Urothelium cell line (cell line): ENCODE measurements at places on chromosomes 2 and 18.

DNA sequence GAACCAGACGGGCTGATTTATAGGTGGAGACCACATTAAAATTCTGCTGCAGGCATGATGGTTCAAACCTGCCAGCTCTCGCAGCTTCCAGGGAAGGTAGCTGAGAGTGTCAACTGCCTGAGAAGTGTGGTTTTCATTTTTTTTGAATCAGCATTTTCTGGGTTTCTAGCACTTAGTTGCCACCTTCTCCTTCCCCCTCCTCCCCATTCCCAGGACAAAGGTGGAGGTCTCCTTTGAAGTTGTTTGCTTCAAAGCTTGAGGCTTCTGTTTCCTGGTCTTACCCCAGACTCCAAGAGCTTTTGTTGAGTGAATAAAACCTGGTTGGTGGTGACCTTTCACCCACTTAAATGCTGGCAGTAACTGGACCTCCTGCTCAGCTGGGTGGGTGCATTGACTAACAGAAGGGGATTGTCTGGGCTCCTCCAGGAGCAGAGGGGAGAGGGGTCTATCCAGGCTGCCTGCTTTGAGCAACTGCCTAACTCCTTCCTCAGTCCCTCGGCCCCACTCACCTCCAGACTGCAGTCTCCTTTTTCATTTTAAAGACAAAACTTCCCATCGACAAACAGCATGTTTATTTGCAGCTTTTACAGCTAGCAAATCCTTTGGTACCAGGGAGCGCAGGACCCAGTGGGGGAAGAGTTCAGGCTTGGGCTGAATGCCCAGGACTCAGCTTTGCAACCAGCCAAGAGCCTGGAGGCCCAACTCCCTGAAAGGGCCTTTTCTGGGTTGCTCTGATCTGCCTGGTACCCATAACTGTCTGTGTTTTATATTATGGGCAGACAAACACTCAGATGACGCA is 3.5 kb downstream of the RHOB start:
- no peak for DNase-seq

- DNase-seq = no peak
These were observed 726.5 kb downstream of the SLC4A3 start for GRCh38 chr2:220353897-220354296.

GRCh38 chr2:142217804-142218203 is 87.0 kb upstream of the LRP1B start:
- no peak for DNase-seq

GRCh38 chr2:21317131-21317530 is 193.4 kb downstream of the TDRD15 start:
- peak; percentile 56 for DNase-seq

- DNase-seq = no peak
These were observed 79.7 kb downstream of the EDAR start for GRCh38 chr2:108909275-108909823.

GRCh38 chr2:80926168-80926567 is 621.6 kb upstream of the LRRTM1 start:
- DNase-seq = no peak

DNA sequence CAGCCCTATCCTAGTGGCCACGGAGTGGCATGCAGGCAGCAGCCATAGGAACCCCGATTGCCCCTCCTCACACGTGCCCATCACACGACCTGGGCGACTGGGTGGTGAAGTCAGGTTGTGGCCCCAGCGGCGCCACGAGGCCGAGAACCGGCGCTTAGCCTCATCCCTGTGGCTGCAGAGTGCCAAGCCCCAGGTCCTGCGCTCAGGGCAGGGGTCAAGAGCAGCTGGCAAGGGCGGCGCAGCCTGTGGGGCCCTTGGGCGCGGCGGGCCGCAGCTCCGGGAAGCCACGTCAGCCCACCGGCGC is 73.3 kb downstream of the RPIA start:
- DNase-seq = no peak

GRCh38 chr2:220493871-220494525 is 866.6 kb downstream of the SLC4A3 start:
- DNase-seq = no peak

DNA sequence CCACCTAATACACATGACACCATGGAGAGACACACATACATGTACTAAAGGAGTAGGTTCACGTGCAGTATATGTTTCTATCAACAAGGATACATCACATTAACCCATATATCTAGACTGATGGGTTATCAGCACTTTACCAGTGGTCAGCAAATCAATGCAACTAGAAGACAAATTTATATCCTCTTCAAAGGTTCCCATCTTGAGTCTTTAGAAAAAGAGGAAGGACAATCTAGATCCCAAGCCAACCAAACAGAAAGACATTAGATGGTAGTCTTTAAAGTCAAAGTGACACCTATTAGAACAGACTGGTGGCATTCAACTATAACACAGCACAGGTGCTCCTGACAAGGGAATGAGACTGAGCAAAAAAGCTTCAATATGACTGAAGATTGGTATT is 13.8 kb upstream of the SERTAD2 start:
- no peak for DNase-seq

- no peak for DNase-seq
These were observed 301.0 kb downstream of the STK39 start for GRCh38 chr2:167946441-167946841.

DNA sequence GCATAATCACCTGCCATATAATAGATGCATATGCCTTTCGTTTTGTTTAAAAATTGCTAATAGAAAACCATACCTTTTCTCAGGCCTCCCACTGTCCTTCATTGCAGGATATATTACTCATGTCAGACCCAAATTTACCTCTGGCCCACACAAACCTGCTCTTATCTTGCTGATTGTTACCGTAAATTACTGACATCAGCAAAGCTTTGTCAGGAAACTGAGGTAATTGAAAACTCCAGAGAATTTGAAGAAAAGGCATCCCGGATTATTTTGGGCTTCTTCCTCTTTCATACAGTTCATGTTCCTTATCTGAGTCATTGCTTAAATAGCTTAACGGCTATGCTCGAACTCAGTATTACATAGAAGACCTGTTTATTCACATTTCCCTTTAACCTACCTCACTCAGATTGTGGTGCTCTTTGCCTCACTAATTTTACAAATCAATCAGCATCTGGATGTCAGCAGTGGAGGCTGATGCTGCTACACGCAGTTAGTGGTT is 145.7 kb downstream of the ZEB2 start:
- no peak for DNase-seq

DNA sequence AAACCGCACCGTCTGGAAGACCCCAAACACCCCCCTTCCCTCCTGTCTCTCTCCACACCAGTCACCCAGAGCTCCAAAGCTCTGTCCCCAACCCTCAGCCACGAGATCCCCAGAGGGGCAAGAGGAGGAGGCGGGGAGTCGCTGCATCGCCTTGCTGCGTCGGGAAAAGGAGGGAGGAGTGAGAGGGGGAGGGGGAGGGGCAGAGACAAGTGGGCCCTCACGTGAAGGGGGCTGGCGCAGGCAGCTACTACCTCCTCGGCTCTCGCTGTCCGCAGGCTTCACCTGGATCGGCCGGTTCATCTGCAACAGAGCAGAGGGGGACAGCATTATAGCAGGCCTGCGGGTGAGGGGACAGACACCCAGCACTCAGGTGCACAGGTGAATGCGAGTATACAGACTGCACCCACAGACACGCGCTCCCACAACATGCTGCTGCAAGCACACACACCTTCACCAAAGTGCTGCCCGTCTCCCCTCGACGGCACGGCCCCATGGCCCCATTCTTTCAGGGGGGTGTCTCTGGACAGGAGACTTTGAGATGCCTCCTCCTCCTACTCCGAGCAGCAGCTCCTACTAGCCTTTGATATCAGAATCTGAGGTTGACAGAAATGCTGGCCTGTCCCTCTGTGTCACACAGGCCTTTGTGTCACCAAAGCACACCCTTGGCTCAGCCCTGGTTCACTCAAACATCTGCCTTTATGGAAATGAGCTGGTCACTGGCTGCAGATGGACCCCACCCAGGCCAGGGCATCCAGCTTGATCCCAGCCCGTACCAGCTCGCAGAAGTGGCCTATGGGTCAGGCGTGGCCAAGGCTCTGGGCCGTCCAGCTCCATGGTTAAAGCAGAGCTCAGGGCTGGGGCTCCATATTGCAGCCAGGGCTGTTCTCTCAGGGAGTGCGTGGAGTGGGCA is 243.8 kb downstream of the CELF4 start:
- no peak for DNase-seq

DNA sequence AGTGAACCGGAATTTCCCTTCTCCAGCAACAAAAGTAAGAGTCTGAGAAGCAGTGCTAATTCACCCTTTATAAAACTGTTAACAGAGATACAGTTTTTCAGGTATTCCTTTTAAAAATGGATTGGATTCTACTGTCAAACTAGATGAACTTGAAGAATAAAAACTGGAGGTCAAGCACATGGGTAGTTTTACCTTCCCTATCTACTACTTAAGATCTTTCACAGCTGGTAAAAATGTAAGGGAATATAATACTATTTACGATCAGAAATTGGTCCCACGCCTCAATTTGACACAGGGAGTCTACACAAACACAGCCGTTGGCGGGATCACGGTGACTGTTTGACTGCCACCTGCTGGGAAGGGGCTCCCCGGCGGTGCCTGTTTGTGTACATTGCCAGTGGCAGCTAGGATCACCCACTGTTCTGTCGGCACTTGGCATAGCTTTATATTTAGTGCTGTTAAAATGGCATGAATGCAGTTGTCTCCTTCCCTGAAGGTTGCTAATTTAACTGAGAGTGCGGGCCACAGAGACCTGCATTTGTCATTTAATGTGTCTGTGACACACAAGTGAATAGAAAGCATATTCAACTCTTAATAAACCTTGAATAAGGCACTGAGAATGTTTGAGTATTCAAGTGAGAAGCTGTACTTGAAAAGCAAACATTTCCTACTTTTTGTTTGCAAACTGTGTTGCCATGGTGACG is 59.5 kb downstream of the ABCG8 start:
- DNase-seq = no peak

- no peak for DNase-seq
These were observed 598.2 kb upstream of the NXPH2 start for GRCh38 chr2:139378373-139378772.

DNA sequence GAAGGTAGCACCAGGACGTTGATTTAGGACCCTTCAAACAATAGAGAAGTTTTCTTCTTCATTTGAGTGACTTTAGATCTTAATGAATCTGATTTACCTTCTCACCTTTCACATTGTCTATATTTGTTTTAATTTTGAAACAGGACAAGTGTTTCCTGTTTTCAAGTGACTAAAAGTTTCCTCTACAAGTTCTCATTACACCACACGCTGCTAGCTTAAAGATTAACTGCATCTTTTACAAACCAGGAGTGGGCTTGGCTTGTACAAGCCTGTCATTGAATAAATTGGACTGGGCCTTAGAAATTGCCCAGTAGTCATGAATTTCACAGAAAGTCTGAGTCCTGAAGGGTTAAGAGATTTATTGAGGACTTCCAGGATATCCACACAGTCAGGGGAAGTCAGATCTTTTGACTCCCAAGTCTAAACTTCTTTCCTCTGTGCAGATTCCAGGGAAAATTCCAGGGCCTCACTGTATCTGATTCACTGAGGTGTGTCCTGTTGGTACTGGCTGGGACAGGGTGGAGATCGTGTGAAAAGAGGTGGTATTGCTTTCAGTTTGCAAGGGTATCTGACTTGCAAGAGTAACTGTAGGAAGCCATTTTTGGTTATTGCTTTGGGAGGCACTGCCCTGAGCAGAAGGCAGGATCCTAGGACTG is 3.4 kb downstream of the SGPP2 start:
- DNase-seq = no peak
